ENCODE measurements at places on chromosomes 5 and 9. TPM values are rescaled to one million over a fixed set of nuclear protein-coding genes. Genes with fewer than 3 reads are reported as not detected.

DNA sequence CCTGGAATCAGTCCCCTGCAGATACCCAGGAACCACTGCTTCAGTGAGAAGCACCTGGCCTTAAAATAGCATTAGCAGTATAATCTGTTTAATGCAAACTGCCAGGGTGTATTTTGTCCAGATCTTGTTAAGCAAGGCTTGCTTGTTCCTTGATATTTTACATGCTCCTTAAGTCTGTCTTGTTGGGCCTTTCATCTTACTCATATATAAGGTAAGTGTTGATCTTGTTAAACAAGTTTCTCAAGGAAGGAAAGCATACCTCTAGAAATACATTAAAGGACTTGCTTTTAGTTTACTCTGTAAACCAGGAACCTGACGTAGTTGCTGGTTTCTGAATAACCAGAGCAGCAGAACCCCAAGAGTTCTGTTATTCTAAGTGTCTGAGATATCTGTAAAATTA lies 13.7 kb downstream of the HSPA4 start:
- no peak overlapping the region for H3K27ac ChIP-seq
- DNase-seq = no peak
- no peak overlapping the region for H3K4me3 ChIP-seq
- H3K27me3 ChIP-seq = no peaks in the 10 kb centered on the region
- peaks cover 22% of the 10 kb centered on the region for H3K4me1 ChIP-seq
- H3K36me3 ChIP-seq = peaks cover 17% of the 10 kb centered on the region

The CDHR2 gene
- total RNA-seq = 2.4 TPM

DNA sequence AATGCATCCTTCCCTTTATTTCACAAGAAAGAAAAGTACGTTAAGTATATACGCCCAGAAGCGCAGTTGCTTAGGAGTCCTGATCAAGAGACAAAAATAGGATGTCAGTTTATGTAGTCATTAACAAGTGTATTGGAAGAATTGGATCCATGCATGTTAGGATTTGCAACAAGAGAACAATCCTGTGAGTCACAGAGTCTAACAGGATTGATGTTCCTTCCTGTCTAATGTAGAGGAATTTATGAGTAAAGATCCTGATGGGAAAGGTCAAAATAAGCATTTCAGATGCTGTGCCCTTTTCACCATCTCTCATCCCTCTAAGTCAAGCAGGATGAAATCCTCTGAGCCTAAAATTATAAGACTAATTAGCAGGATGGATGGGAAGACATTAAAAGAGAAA lies 406.0 kb upstream of the GRIA1 start:
- H3K36me3 ChIP-seq = no peaks in the 10 kb centered on the region
- H3K4me3 ChIP-seq = no peak overlapping the region
- DNase-seq = no peak
- H3K4me1 ChIP-seq = no peaks in the 10 kb centered on the region
- H3K27ac ChIP-seq = no peak overlapping the region

DNA sequence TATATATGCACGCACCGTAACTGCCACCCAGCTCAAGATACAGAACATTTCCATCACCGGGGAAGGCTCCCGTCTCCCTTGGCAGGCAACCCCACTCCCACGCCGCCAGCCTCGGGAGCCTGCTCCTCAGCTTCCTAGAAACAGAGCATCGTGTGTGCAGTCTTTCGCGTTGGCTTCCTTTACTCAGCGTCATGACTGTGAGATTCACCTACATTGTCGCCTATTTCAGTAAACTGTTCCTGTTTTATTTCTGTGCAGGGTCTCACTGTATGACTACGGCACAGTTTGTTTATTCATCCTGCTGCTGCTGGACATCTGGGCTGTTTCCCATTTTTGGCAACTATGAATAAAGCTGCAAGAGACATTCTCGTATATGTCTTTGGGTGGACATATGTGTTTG lies 90.7 kb downstream of the STK10 start:
- DNase-seq = no peak
- H3K27me3 ChIP-seq = no peaks in the 10 kb centered on the region
- peaks cover 13% of the 10 kb centered on the region for H3K36me3 ChIP-seq
- H3K27ac ChIP-seq = no peak overlapping the region
- H3K4me1 ChIP-seq = peaks cover 18% of the 10 kb centered on the region

DNA sequence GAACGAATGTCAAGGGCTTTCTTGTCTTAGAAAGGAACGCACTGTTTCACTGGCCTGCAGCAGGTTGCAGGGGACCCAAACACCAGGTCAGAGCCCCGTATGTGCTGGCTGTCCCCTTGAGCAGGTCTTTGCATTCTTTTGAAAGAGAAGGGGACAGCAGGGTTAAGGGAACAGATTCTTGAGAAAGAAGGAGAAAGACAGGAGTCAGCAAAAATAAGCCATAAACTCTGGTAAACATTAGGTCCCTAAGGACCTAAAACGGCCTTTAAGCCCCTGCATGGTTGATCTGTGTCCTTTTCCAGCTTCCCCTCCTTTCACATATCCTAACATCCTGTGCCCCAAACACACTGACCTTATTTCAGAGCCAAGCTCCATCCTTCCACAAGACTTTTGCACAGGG lies 190.8 kb upstream of the ADRA1B start:
- no peak for DNase-seq
- H3K4me3 ChIP-seq = no peak overlapping the region
- H3K36me3 ChIP-seq = no peaks in the 10 kb centered on the region
- H3K27ac ChIP-seq = no peak overlapping the region

DNA sequence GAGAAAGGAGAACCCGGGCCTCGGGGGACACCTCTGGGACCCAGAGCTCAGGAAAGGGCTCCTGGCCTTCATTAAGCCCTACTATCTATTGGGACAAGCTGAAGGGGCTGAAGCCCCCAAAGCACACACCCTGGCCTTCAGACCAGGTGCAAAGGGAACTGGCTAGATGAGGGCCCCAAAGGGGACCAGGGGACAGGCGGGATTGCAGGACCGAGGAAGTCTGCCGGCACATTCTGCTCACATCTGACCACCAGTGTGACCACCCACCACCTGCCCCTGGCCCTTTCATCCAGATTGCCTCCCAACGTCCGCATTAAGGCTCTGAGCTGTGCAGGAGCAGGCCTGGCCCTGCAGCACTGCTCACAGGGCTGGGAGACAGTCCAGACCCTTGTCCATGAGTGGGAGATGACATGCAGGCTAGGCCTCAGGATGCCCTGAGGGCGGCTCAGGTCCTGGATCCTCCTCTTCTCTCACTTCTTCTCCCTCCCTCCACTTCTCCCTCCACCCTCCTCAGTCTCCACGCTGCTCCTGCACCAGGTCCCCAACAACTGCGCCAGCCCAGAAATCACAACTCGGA lies 19.2 kb downstream of the PSD2 start:
- H3K27ac ChIP-seq = no peak overlapping the region
- DNase-seq = no peak
- H3K4me1 ChIP-seq = peaks cover 2% of the 10 kb centered on the region
- no peak overlapping the region for H3K4me3 ChIP-seq

The POU5F2 gene
- 2.2 TPM for total RNA-seq

The CPLANE1 gene
- total RNA-seq = 8.4 TPM

The IRX2 gene
- not detected for total RNA-seq

GRCh38 chr5:153543959-153544470 lies 53.5 kb downstream of the GRIA1 start:
- no peaks in the 10 kb centered on the region for H3K4me1 ChIP-seq
- no peak overlapping the region for H3K4me3 ChIP-seq
- DNase-seq = no peak
- H3K36me3 ChIP-seq = no peaks in the 10 kb centered on the region
- no peaks in the 10 kb centered on the region for H3K27me3 ChIP-seq
- H3K27ac ChIP-seq = no peak overlapping the region

DNA sequence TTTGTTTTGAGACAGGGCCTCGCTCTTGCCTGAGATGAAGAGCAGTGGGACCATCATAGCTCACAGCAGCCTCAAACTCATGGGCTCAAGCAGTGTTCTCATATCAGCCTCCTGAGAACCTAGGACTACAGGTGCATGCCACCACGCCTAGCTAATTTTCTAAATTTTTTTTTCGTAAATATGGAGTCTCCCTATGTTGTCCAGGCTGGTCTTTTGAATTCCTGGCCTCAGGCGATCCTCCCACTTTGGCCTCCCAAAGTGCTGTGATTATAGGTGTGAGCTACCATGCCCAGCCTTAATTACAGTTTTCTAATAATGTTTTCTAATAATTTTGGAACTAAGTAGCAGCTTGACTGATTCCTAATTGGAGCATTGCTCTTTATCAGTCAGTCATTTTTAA lies 15.1 kb downstream of the GAPVD1 start:
- no peak overlapping the region for H3K27ac ChIP-seq
- no peak overlapping the region for H3K4me3 ChIP-seq
- DNase-seq = no peak
- H3K4me1 ChIP-seq = peaks cover 13% of the 10 kb centered on the region
- no peaks in the 10 kb centered on the region for H3K27me3 ChIP-seq

DNA sequence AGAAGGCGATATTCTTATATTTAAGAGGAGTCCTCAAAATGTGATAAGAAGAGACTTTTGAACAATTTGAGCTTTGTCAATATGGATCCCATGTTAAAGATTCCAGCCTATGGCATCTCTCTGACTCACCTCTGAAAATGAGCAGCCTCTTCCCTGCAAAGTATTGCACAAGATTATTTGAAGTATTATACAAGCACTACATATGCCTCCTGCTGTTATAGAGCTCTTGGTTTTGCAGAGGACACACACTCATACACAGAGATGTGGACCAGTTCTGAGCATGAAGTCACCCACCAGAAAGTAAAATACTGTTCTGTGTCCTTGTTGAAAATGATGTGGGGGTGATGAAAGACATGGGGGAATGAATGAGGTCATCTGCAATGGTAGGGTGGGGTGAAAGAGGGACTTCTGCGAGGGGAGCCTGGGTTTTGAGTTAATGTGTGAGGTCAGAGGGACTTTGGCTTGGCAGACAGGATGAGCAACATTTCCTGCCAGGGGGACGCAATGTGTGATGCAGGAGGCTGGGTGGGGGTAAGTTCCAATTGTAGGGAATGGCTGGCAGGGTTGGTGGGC lies 25.8 kb downstream of the FBXL7 start:
- no peak overlapping the region for H3K4me3 ChIP-seq
- H3K4me1 ChIP-seq = no peaks in the 10 kb centered on the region
- no peak overlapping the region for H3K27ac ChIP-seq
- no peak for DNase-seq
- H3K36me3 ChIP-seq = no peaks in the 10 kb centered on the region

DNA sequence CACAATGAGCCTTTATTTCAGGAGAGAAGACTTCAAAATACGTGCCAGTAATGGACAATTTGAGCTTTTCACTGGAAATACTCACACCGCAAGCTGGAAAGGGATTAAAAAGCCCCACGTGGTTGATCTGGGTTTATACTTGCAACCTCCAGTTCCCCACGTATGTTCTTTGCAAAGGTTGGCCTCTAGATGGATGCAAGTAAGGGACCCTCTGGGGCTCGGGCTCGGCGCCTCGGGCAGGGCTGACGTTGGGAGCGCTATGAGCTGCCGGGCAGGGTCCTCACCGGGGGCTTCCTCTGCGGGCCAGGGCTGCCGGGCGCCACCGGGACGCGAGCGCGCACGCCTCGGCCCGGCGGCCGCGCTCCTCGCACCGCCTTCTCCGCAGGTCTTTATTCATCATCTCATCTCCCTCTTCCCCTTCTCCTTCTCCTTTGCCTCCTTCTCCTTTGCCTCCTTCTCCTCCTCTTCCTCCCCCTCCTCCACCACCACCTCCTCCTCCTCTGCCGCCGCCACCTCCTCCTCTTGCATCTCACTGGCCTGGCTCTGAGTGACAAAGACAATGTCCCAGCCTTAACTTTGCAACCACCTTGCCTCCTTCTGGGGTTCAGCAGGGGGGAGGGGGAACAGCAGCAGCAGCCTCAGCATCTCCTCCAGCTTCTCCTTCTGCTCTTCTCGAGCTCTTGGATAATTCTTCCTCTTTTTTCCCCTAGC lies 701 bp upstream of the ZNF462 start:
- no peaks in the 10 kb centered on the region for H3K36me3 ChIP-seq
- peaks cover 47% of the 10 kb centered on the region for H3K27me3 ChIP-seq
- H3K4me3 ChIP-seq = peak overlapping the region; percentile 76
- no peak for DNase-seq

GRCh38 chr9:68443624-68444023 lies 87.2 kb downstream of the PGM5 start:
- no peaks in the 10 kb centered on the region for H3K4me1 ChIP-seq
- no peaks in the 10 kb centered on the region for H3K27me3 ChIP-seq
- H3K36me3 ChIP-seq = no peaks in the 10 kb centered on the region
- no peak for DNase-seq

The NAA35 gene
- total RNA-seq = 22.3 TPM

DNA sequence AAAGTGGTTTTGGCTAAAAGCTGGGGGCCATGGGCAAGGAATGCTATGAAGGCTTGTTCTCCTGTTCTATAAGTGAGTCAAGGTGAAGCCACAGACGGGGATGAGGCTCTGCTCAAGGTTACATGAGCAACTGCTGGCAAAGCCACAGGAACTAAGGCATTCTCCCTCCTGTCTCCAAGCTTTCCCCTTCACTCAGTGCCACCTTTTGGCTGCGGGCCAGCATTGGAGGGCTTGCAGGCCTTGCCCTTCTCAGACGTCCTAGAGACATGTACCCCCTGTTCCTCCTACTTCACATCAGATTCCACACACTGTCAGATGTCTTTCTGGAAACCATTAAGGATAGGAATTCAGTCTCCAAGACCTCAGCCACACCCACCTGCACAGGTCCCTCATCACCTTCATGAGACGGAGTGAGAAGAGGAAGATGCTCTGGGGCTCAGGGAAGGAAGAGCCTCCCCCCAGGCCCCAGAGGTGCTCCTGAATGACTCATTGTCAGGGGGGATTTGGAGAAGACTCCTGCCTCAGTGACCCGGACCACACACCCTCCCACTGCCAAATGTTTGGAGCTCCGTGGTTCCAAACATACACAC lies 20.5 kb upstream of the MEIKIN start:
- no peak for DNase-seq
- H3K27me3 ChIP-seq = no peaks in the 10 kb centered on the region
- H3K36me3 ChIP-seq = peaks cover 3% of the 10 kb centered on the region

The HMHB1 gene
- not detected for total RNA-seq

- H3K27me3 ChIP-seq = no peaks in the 10 kb centered on the region
- no peak overlapping the region for H3K27ac ChIP-seq
- H3K4me1 ChIP-seq = no peaks in the 10 kb centered on the region
- H3K36me3 ChIP-seq = peaks cover 2% of the 10 kb centered on the region
- H3K4me3 ChIP-seq = no peak overlapping the region
- DNase-seq = no peak
Observed at GRCh38 chr5:31285025-31285424, 91.5 kb downstream of the CDH6 start.

GRCh38 chr9:99433555-99433954 lies 211.5 kb downstream of the SEC61B start:
- DNase-seq = no peak
- no peak overlapping the region for H3K4me3 ChIP-seq
- peaks cover 11% of the 10 kb centered on the region for H3K27me3 ChIP-seq
- H3K36me3 ChIP-seq = no peaks in the 10 kb centered on the region
- H3K4me1 ChIP-seq = no peaks in the 10 kb centered on the region

The C1QTNF3 gene
- 4.3 TPM for total RNA-seq

DNA sequence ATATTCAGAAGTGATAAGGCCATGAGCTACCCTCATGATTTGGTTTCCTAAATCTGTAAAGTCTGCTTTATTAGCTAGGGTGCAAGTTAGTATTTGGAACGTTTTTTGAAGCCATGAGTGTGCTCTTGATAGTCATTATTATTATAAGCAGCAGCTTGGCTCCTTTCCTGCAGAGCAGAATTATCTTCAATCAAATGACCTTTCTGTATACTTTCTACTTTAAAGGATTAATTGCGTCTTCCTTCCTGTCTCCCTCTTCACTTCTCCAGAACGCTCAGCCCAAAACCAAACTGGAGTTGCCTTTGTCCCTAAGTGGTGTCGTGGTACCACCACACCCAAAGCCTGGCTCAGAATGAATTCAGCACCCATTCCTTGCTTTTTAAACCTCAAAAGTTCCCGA lies 211.3 kb downstream of the ARHGAP26 start:
- peak overlapping the region; percentile 35 for H3K27ac ChIP-seq
- peaks cover 21% of the 10 kb centered on the region for H3K4me1 ChIP-seq
- peaks cover 2% of the 10 kb centered on the region for H3K36me3 ChIP-seq
- DNase-seq = no peak
- H3K27me3 ChIP-seq = no peaks in the 10 kb centered on the region
- H3K4me3 ChIP-seq = no peak overlapping the region
